Cerebellar cortex (tissue), 1 donor: ENCODE measurements at places on chromosomes 6 and 20.

DNA sequence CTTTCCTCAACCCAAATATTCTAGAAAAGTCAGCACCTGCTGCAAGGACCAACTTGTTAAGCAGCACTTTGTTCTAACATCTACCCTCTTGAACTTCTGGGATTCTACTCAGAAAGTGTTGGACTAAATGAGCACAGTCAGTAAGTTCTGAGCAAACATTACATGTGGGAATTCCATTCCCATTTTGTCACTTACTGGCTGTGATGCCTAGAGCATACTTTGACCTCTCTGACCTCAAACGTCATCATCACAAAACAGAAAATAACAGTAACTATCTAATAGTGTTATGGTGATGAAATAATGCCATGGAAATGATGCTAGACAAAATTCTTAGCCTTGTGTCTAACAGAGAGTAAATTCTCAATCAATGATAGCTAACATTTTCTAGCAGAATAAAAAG is 829.4 kb downstream of the EPHA7 start:
- DNase-seq: no peak

DNA sequence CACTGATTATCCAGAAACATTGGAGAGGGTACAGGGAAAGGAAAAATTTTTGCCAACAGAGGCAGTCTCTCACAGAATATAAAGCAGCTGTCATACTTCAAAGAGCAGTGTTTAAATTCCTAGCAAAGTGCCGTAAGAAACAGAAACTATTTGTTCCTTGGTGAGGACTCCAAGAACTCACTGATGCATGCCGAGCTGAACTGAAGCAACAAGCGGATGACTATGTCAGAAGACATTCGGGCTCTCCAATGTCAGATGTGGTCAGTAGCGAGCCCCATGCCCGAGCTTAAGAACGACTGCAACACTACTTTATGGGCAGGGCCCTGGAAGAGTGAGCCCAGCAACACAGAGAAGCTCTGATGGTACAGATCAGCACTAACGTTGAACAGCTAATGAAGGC is 54.7 kb downstream of the OR2B6 start:
- no peak for DNase-seq

GRCh38 chr6:20639161-20639560 is 104.9 kb downstream of the CDKAL1 start:
- DNase-seq: no peak

DNA sequence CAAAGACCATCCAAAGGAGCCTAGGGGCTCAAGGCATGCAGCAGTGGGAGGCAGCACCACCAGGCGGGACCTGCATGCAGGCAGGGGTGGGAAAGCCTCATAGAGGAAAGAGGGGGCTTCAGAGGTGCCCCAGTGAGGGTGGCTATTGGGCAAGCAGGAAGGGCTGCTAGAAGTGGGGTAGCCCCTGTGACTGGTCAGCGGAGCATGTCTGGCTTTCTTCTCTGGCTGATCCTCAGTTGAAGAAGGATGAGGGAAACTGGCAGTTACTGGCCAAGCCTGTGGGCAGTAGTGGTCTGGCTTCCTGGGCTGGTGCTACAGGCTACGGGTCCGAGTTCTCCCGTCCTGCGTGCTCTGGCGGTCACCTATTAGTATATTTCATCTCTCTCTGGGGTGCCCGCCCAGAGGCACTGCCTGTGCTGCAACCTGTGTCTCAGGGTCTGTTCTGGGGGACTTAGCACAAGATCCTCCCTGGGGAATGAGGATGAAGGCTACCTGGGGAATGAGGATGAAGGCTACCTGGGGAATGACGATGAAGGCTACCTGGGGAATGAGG is 35.9 kb upstream of the CST7 start:
- no peak for DNase-seq

- no peak for DNase-seq
Observed at GRCh38 chr6:122733259-122733658, 46.3 kb upstream of the FABP7 start.

DNA sequence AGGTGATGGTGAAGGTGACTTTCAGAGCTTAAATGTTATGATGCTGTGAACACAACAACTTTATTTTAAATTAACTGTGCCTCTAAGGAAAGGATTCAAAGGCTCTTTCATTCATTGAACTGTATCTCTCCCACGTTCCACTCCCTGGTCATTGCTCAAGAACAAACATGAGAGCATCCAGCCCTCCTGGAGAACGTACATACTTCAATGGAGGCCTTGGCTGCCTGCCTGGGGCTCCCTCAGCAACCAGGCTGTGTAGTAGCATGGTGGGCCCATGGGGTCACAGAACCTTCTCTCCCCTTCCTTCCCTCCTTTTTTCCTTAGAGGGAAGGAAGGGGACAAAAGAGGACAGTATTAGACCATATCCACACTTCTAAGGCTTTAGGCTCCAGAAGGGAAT is 234.3 kb downstream of the CDC5L start:
- DNase-seq: no peak

GRCh38 chr6:157676241-157676640 is 146.8 kb upstream of the SNX9 start:
- DNase-seq: no peak

DNA sequence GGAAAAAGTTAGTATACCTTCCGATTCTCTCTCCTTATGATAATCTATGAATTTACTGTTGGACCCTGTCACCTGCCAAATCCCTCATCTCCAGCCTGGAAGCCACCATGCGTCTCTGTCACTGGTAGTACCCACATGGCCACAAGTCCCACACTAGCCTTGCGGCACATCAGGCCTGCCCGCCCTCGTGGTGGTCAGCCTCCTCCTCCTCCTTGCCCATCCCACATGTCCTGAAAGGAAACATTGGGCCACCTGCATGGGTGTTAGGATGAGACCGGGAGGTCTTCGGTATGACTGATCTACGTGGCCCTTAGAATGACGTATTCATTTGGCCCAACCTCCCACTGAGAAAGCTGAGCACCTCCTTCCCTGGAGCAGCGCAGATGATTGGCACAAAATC is 37.0 kb upstream of the QKI start:
- DNase-seq: no peak

- DNase-seq: no peak
Observed at GRCh38 chr6:44415449-44415848, 27.9 kb downstream of the CDC5L start.

- no peak for DNase-seq
Observed at GRCh38 chr20:49633643-49634042, 65.7 kb upstream of the PTGIS start.

- no peak for DNase-seq
Observed at GRCh38 chr6:160429620-160429895, 81.4 kb downstream of the SLC22A3 start.

DNA sequence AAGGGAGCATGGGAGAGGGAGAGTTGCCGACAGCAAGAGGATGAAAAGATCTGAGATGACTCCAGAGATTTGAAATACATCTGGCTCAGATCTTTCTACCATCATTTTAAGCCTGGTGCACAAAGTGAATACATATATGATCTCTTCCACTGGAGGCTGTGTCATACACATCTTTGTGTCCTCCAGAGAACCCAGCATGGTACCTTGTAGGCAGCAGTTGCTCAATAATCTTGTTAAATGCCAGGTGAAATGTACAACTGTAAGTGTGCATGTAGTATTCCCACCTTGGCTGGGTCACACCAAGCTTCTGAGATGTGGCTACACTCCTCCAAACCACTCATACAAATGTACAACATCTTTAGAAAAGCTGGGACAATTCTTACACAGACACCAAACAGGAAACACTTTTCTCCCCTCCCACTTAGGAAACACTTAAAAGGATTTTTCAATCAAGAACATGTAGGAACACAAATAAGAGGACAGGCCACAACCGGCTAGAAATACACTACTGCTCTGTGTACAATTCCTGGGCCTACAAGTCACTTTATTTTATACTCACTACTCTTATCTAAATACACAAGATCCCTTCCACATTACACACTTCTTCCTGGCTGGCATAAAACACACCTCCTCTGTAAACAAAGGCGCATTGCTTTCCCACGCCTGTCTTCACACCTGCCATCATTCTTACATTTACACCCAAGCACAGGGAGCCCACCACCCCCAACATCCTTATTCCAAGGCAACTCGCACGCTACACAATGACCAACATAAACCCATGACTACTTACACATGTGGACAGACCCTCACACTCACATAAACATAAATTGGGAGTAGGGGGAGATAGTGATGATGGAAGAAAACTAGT is 3.8 kb upstream of the IER3 start:
- DNase-seq: no peak

DNA sequence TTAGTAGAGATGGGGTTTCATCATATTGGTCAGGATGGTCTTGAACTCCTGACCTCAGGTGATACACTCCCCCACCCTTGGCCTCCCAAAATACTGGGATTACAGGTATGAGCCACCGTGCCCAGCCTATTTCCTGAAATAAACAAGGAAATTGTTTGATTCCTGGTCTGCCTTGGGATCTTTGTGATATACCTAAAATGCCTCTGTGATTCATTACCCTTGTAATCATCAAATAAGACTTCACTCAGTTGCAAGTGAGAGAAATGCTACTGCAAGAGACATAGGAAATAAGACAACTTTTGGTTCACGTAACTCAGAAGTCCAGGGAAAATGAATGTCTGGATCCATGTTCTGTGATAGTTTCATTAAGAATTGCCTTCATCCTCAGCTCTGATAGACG is 173.2 kb upstream of the MARCKS start:
- no peak for DNase-seq

GRCh38 chr6:42101186-42101657 is 41.2 kb downstream of the C6orf132 start:
- DNase-seq: no peak

DNA sequence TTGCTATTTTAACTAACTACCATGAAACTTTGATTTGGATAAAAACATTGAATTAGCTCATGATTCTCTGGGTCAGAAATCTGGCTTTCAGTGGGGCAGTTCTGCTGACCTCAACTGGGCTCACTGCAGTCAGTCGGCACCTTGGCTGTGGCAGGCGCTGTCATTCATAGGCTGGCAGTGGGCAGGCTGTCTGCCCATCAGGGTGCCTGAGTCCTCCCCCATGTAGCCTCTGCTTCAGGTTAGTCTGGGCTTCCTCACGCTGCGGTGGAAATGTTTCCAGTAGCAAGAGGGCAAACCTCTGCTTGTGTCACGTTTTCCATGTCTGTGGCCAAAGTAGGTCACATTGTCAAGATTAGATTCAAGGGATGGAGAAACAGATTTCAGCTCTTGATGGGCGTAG is 251.0 kb upstream of the TCF21 start:
- DNase-seq: peak; percentile 43

DNA sequence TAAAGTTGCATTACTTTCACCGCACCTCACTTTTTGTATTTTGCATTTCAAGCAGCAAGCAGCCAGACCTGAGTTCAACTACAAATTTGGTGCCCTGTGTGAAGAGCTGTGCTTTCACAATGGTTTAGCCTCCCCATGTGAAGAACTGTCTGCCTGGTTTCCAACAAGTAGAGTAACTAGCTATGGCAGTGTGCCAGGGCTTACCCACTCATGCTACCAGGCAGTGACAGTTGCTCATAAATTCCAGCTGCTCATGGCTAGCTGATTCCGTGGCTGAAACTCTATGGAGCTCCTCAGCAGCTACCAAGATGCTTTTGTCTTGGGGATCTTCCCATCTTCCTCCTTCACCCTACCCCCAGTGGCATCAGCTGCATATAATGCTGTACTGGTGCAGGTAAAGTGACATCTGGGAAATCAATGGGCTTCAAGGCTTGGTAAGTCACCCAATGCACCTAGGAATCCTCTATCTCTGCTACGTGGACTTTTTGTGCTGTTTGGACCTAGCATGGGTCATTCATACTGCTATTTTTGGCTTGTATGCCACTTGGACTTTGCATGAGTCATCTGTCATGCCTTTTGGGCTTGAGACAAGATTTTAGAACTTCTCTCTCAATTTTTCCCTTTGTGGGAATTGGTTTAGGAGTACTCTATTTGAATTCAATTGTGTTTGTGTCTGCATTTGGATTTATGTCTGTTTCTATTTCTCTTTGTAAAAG is 176.5 kb upstream of the GJE1 start:
- no peak for DNase-seq

DNA sequence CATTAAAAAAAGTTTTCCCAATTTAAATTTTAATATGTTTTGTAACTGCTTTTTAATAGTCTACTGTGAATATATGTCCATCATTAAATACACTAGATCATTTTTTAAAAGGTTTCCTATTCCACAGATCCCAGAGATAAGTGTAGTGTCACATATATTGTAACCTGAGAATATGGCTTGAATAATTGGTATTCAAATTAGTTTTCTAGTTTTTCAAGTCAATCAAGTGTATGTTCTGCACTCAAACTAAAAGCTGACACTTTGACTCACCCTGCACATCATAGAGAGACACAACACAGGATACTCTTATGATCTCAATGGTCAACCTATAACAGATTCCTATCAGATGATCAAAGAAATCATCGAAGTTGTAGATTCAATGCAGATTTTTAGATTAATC is 49.1 kb downstream of the ZHX3 start:
- no peak for DNase-seq

DNA sequence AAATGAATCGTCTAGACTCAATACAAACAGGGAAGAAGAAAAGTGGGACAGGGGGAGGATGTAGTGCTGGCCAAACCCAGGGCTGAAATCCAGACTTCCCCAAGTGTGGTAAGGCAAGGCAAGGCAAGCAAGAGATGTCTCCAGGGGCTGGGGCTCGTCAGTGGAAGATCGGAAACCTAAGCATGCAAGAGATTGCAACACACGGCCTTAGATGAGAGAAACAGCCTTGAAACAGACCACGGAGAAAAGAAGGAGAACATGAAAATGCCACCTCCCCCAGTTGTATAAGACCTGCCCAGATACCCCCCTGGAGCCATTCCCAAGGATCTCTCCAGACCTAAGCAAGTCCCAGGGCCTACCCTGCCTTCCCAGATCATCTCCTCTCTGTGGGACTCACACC is 20.0 kb downstream of the VEGFA start:
- no peak for DNase-seq

GRCh38 chr20:54416770-54417169 is 58.6 kb upstream of the DOK5 start:
- no peak for DNase-seq
